ENCODE measurements at places on chromosomes 6 and 20.

GRCh38 chr6:161319231-161319630, 45.4 kb upstream of the AGPAT4 start:
- no peak for DNase-seq

GRCh38 chr6:118485601-118486550, 62.2 kb upstream of the PLN start:
- DNase-seq, result no peak

GRCh38 chr6:144216668-144217218, 66.4 kb downstream of the STX11 start:
- DNase-seq, result no peak

GRCh38 chr20:62114894-62115293, 7.4 kb upstream of the LSM14B start:
- no peak for DNase-seq

GRCh38 chr20:10609770-10610169, 64.0 kb downstream of the JAG1 start:
- no peak for DNase-seq

DNA sequence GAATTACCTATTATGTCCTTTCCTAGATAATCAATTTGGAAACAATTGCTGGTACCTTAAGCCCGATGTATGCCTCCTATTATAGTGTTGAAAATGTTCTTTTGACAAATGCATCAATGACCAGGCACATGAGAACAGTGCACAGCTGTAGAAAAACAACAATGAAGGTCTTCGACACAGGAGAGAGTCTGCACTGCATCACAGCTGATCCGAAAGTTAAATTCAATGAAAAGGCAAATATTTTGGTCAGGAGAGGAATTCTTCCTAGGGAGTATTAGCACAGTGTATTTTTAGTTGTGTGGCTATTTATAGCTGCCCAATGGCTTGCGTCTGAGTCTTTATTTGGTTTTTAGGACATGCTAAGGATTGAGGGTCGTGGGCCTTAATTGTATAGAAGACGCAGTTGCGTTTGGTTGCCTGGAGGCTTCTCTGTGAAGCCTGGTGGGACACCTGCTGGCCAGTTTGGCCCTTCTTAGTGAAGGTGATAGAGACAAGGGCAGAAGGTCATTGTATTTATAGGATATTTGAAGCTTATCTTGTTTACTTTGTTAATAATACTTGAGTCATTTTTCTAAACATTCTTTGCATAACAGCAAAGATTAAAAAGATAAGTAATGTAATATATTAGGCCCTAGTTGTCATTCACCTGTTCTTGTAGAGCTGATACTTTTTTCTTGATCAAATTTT, 72.3 kb downstream of the CDYL start:
- DNase-seq, result no peak

DNA sequence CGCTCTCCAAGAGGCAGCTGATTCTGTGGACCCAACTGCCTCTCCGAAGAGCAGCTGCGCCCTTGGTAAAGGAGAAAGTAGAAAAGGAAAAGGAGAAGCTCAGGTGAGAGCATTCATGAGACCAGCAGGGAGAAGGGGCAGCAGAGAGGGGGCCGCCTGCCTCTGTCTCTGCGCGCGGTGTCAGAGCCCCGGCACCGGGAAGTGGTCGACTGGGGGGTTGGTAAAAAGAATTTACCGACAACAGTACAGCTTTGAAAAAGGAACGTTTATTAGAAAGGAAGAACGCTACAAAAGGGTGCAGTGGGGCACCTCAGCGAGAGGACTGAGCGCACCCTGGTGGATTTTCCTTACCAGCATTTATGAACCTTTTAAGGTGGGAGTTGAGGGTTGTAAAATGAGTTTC, 61.9 kb downstream of the GPR6 start:
- DNase-seq, result no peak

All from fibroblast of skin of left quadriceps (primary cell).